ENCODE measurements at places on chromosomes 16 and 17.

DNA sequence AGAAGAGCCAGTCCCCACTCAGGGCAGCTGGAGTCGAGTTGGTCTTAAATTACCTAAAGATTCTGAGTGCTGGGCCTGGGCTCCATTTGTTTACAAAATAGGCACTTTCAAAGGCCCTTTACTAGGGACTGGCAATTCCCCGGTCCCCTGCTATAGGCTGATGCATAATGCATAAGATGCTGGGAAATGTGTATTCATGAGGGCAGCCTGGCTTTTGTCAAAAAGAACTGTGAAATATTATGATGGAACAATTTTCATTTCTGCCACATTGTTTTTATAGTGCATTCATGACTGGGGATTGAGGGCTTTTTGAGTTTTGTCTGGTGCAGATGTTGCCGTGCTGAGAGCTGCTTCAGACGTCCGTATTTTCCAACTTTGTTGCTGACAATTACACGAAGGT is 617.0 kb upstream of the CDH5 start:
- no peak for DNase-seq

- no peak for DNase-seq
Observed at GRCh38 chr17:32485261-32486110, 1.3 kb upstream of the CDK5R1 start.

GRCh38 chr16:23288726-23289512 is 13.2 kb upstream of the SCNN1B start:
- no peak for DNase-seq

GRCh38 chr17:9020824-9021157 is 519 bp upstream of the NTN1 start:
- DNase-seq: no peak

GRCh38 chr16:71894229-71894920 is 956 bp upstream of the IST1 start:
- DNase-seq: peak; percentile 38

- DNase-seq: no peak
Observed at GRCh38 chr17:83145831-83146230, 66.4 kb downstream of the METRNL start.

- no peak for DNase-seq
Observed at GRCh38 chr17:31535581-31535981, 144.1 kb downstream of the RAB11FIP4 start.

- DNase-seq: no peak
Observed at GRCh38 chr16:85195900-85196772, 83.9 kb upstream of the CIBAR2 start.

GRCh38 chr17:75778861-75779249 is 5.8 kb upstream of the UNK start:
- DNase-seq: peak; percentile 31

DNA sequence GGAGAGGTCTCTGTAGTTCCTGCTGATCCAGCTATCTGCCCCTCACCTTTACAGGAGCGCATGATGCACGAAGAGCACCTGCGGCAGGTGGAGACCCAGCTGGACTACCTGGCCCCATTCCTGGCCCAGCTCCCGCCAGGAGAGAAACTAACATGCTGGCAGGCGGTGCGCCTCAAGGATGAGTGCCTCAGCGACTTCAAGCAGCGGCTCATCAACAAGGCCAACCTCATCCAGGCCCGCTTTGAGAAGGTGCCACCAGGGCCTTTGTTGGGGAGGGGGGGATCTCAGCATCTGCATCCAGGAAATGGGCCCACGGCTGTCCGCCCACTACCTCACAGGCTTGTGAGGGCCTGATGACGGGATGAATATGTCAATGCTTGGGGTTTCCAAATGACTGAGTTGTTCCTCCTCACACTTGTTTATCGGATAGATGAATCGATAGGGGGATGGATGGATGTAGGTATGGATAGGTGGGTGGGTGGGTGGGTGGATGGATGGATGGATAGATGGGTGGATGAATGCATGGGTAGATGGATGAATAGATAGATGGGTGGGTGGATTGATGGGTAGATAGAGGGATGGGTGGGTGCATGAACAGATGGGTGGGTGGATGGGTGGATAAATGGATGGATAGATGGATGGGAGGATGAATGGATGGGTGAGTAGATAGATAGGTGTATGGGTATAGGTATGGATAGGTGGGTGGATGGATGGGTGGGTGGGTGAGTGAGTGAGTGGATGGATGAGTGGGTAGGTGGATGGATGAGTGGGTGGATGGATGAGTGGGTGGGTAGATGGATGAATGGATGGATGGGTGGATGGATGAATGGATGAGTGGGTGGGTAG is 7.0 kb upstream of the KATNB1 start:
- DNase-seq: no peak

GRCh38 chr17:75842963-75843576 is 1.1 kb downstream of the UNC13D start:
- DNase-seq: no peak

DNA sequence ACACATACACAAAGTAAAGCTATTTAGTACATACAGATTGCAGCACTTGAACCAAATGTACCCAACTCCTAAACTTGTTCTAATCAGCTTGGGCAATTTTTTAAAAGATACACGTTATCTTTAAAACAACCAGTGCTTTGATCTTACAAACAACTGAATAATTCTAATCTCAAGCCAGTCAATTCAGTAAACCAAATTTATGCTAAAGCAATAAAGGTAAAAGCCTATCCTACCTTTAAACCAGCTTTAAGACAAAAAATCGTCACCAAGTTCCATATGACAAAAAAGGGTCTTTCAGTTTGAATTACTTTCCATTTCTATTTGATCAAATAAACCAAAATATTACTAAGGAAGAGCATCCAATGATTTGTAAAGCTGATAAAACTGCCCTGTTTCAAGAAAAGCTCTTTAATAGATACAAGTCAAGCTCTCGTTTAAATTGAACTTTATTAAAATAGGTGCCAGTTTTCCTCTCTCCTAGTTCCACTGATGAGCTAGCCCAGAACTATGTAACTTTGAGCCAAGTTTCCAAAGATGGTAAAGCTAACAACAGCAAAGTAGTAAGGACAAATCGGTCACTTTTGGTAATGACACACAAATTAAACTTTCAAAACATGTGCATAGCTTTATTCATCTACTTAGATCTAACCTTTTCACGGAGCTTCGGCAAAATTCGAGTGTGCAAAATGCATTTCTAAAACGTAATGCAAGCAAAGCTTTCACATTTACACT is 10.2 kb downstream of the CRYBA1 start:
- no peak for DNase-seq

GRCh38 chr16:84369105-84369504 is 767 bp downstream of the ATP2C2 start:
- no peak for DNase-seq

GRCh38 chr16:66161942-66162341 is 204.5 kb upstream of the CDH5 start:
- DNase-seq: no peak

- DNase-seq: no peak
Observed at GRCh38 chr16:77888871-77889270, 100.5 kb downstream of the VAT1L start.

- DNase-seq: no peak
Observed at GRCh38 chr17:63382826-63383225, 63.3 kb downstream of the CYB561 start.

DNA sequence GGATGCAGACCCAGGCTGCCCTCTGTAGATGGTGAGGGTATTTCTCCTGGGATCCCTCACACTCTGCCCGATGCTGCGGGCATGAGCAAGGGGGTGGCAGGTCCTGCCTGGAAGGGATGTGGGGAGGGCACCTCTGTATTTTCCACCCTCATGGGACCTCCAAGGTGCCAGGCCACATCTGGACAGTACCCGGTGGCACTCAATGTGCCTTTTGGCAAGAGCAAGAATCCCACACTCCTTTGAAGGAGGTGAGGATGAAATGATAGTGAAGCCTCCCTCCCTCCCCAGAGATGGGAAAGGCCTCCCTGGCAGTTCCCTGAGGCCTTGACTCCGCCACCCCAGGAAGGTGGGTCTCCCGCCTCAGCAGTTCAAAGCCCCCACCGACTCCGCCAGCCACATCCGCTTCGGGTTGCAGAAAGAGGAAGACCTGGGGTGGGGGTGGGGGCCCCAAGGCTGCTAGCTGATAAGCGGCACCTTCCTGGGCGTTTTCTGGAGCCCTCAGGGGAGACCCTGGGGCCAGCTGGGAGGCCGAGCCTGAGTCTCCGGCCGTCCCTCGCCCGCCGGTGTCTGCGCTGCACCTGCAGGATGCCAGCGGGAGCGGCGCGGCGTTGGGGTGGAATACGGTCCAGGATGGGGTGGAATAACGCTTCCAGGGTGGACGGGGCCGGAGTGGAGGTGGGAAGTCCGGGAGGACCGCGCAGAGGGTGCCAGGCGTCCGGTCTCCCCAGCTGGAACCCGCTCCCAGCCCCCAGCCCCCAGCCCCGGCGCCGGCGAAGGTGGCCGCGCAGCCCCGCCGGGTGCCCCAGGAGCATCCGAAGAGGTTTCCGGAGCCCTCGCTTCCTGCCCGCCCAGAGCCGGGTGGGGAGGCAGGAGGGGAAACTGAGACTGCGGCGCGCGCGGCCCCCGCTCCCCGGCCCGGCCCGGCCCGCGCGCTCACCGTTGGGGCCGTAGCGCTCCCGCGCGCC is 718 bp downstream of the ATP2A3 start:
- no peak for DNase-seq

DNA sequence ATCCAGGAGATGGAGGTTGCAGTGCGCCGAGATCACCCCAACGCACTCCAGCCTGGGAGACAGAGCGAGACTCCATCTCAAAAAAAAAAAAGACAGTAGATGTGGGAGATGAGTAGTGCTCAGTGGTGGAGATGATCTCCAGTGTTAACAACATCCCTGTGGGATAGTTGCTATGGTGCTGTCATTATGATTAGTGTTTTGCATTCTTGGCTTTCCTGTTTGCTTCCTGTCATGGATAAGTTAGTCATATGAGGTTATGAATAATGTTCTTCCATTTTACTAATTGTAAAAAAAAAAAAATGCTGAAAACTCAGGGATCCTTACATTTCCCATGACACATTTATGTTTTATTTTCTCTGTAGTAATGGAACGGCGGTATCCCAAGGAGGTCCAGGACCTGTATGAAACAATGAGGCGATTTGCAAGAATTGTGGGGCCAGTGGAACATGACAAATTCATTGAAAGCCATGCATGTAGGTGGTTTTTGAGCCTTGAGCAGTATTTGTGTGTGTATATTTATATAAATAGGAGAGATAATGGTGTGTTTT is 24.5 kb upstream of the DUSP14 start:
- no peak for DNase-seq

Measured in NCI-H2107 (cell line).